ENCODE measurements at places on chromosomes 1 and 21. TPM values are rescaled to one million over a fixed set of nuclear protein-coding genes. Genes with fewer than 3 reads are reported as not detected.

Gene AIRE
- 0.03 TPM for polyA plus RNA-seq

DNA sequence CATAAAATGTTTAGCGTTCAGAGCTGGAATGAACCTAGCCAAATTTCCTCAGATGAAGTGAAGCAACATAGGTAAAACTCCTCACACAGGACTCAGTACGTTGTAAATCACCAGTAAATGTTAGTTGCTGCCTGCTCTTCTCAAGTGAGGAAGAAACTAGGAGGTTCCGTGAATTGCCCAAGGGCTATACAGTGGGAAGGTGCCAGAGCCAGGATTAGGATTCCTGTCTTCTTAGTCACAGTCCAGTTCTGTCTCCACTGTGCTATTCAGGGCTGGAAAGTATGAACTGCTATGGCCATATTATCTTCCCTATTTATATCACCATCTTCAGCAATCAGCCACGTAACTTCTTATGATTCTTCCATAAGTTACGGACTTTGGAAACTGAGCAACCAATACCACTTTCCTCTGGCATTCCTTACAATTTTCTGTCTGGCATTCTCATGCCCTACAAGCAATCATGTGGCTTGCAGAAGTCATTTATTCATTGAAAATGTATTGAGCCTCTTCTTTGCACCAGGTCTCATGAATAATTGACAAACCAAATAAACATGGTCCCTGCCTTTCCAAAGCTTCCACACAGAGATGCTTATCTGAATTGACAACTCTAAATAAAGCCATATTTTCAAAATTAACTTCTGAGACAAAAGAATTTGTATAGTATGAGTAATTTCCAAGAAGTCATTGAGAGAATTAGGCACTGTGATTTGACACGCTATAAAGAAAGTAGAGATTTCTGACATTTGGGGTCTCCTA, 271.6 kb upstream of the SGIP1 start:
- no peak for DNase-seq

Gene ALX3
- 0.15 TPM for polyA plus RNA-seq

GRCh38 chr1:98035602-98036002, 114.8 kb upstream of the DPYD start:
- DNase-seq, result no peak

DNA sequence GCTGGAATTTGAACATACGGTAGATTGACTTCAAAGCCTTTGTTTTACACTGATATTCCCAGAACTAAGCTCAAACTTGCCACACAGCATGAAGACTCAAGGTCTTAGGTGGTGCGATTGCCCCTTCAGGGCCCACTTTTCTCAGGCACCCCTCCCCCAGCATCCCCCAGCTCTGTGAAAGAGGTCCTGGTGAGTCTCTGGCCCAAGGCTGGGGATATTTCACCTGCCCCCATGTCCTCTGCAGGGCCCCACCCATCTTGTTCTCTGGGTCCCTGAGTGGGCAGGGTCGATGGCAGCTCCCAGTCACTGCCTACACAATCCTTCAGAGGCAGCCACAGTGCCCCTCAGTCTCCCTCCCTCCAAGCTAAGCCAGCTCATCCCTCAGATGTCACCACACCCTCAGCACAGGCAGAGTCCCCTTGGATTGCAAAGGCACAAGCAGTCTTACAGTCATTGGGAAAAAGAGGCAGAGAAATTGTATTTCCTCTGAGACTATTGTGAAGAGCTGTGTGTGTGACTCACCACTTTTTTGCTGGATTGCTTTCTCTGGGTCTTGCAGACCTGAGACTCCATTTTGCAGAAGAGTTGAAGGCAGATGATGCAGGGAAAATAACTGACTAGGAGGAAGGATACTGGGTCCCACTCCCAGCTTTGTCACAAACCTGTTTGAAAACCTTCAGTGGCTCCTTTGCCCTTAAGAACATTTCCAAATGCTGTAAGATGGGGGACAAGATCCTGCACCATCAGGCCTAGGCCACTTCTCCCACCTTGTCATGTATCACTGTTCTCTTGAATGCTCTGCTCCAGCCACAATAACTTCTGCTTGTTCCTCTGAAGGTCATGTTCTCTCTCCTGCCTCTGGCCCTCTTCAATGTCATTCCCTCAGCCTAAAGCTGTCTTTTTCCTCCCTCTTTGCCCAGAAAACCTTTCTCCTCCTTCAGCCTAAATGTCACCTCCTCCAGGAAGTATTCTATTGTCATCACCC, 119.1 kb upstream of the GRIK3 start:
- no peak for DNase-seq

- no peak for DNase-seq
Observed at GRCh38 chr1:105137543-105138457, 1388.1 kb downstream of the AMY1C start.

Gene LCE3D
- polyA plus RNA-seq, result not detected

- no peak for DNase-seq
Observed at GRCh38 chr1:221751226-221751887, 9.5 kb upstream of the DUSP10 start.

GRCh38 chr1:3633344-3634058, 8.7 kb downstream of the TPRG1L start:
- no peak for DNase-seq

Gene C1orf216
- polyA plus RNA-seq, result 20.4 TPM

GRCh38 chr1:223811634-223812101, 34.1 kb downstream of the TP53BP2 start:
- DNase-seq, result no peak

Gene NEK2
- 0.18 TPM for polyA plus RNA-seq

DNA sequence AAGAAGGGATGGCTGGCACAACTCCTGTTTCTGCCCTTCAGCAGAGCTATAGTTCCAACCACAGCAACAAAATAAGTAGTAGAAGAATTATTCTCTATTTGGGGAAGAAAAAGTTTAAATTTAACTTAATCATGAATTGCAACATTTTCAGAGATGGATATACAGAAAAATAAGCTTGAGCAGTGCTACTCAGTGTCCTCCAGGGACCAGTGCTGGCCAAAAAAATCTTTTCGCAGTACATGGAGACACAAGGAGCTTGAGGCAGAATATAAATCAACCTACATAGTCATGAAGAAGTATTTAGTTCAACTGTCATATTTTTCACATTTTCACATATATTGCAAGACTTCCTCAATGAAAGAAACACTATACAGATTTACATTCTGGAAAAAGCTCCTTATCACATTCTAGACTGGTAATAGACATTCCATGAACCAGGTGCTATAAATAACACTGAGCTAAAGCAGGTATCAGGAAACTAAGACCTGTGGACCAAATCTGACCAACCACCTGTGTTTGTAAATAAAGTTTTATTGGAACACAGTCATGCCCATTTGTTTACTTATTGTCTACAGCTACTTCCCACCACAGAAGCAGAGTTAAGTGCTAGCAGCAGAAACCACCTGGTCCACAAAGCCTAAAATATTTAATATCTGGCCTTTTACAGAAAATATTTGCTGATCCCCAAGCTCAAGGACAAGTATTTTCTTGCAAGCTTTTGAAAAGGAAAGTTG, 101.9 kb downstream of the RGS21 start:
- DNase-seq, result no peak

Gene PRRX1
- polyA plus RNA-seq, result 10.6 TPM

DNA sequence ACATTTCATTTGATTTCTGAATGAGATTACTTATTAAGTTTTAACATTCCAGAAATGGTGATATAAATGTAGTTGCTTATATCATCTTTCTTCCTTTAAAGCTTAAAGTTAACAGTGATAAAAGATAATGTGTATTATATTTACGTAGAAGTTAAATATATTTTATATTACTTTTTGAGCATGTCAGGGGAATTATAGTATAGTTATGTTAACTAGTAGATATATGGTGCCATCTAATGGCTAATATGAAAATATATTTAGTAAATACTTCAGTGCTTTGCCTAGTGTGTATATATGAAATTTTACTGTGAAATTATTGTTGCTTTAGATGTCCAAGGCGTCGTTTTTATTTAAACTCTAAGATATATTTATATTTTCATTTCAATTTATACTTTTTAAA, 51.5 kb downstream of the SYT14 start:
- DNase-seq, result no peak

DNA sequence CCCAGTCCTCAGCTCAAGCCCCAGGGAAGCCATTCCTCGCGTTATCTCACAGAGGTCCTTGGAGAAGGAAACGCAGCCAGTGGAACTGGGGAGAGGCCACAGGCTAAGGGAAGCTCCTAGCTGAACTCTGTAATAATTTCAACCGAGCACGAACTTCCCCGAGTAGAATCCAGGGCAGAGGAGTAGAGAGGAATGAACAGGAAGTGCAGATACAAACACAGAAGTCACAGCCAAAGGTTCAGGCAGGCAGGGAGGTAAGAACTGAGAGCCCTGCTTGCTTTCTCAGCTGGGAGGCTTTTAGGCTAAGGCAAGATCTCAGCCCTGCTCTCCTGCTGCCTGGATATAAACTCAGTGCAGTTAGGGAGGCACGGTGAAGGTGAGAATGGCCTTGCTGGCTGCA, 23.7 kb downstream of the WARS2 start:
- DNase-seq, result no peak

GRCh38 chr1:245156736-245157505, 2.1 kb downstream of the KIF26B start:
- no peak for DNase-seq

Gene ZNF683
- polyA plus RNA-seq, result 0.19 TPM
